ENCODE measurements at places on chromosomes 16 and 17. TPM values are rescaled to one million over a fixed set of nuclear protein-coding genes. Genes with fewer than 3 reads are reported as not detected.

C16orf92 gene
- total RNA-seq: not detected

CIITA gene
- 0.78 TPM for total RNA-seq

KRT13 gene
- not detected for total RNA-seq

PYDC1 gene
- not detected for total RNA-seq

MATCAP1 gene
- 12.9 TPM for total RNA-seq

TEKT1 gene
- not detected for total RNA-seq

ASGR1 gene
- total RNA-seq: 0.39 TPM

ALOX12 gene
- not detected for total RNA-seq

ERN2 gene
- not detected for total RNA-seq

CD7 gene
- not detected for total RNA-seq

OR1A2 gene
- not detected for total RNA-seq

THRA gene
- total RNA-seq: 20.2 TPM

DNAI2 gene
- not detected for total RNA-seq

PIK3R5 gene
- not detected for total RNA-seq

MT1H gene
- total RNA-seq: not detected

CXCL16 gene
- total RNA-seq: 1.6 TPM

TBC1D3L gene
- 1.4 TPM for total RNA-seq

NTN1 gene
- 0.37 TPM for total RNA-seq

KRT31 gene
- not detected for total RNA-seq

GPRC5B gene
- total RNA-seq: 0.20 TPM

ACE gene
- total RNA-seq: 61.7 TPM

PRCD gene
- total RNA-seq: 4.1 TPM

PYY gene
- not detected for total RNA-seq

RPRML gene
- total RNA-seq: not detected

CD300LG gene
- total RNA-seq: not detected

FNDC8 gene
- not detected for total RNA-seq

ATAD5 gene
- total RNA-seq: 8.0 TPM

CLEC18A gene
- total RNA-seq: 0.20 TPM

MT1E gene
- total RNA-seq: 226 TPM

NFATC3 gene
- total RNA-seq: 27.2 TPM

FOXF1 gene
- total RNA-seq: under 0.01 TPM
